ENCODE measurements at places on chromosomes 6 and 20.

DNA sequence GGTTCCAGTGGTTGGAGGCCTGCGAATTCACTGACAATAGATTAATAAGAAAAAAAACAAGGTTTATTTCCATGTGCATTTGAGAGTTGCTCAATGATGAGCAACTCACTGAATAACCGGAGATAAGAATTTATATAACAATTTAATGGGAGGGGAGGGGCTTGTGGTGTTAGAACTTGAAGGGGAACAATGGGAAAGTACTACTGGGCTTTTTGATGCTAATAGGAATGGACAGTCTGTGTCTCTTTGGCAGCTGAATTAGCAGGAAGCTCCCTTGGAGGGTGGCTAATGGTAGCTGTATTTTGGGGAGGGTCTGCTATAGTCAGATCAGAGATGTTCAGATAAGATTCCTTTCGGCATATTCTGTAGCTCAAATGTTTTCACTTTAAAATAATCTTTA is 62.4 kb upstream of the GMDS start:
- no peak for DNase-seq

GRCh38 chr20:46774236-46774635 is 64.8 kb downstream of the SLC2A10 start:
- no peak for DNase-seq

GRCh38 chr6:24431045-24431451 is 28.3 kb downstream of the MRS2 start:
- no peak for DNase-seq

DNA sequence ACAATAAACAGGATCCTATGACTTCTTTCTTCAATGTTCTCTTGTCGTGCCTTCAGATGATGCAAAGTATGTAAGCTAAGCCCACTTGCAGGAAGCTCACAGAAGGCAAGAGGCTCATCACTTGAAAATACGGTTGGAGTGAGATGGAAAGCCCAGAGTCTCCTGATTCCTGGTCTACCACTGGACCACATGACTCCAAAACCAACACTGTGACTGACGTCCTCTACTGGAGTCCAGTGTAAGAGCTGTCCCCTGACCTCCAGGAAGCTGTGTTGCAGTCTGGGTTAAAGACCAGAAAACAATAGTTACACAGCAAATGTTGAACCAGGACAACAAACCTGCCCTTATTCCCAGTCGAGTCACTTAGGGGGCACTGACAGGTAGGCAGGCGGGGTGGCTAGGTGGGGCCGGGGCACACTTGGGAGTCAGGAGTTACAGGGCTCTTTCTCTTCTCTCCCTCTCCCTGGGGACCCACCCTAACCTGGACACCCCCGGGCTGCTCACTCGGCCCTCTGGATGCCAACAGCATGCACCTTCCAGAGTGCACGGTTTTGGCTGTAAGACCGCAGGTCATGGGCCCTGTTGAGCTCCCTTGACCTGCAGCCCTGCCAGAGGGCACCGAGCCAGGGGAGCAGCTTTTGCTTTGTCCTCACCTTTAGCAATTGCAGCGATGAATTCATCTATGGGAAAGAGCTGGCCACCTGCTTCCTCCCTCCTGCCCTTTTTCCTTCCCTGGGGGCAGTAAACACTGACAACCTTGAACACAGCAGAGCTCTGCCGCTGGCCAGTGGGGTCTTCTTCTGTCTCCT is 7.4 kb downstream of the PCK1 start:
- DNase-seq: no peak

- no peak for DNase-seq
Measured at GRCh38 chr6:139549561-139550070, 175.2 kb upstream of the CITED2 start.

DNA sequence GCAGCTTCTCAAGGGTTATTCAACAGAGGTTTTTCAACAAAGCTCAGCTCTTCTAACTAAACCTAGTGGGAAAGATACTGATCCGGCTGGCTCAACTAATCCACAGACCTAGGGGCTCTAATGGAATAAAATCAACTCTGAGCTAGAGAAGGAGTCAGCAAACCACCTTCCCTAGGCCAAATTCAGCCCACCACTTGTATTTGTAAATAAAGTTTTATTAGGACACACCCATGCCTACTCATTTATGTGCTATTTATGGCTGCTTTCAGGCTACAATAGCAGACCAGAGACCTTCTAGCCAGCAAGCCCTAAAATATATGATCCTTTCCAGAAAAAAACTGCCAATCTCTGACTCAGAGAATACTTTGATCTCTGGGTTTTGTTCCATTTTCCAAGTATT is 6.0 kb upstream of the RAB22A start:
- DNase-seq: no peak

GRCh38 chr6:41439524-41440418 is 104.4 kb downstream of the NCR2 start:
- DNase-seq: no peak

GRCh38 chr6:68633281-68633971 is 1.7 kb upstream of the ADGRB3 start:
- DNase-seq: no peak

DNA sequence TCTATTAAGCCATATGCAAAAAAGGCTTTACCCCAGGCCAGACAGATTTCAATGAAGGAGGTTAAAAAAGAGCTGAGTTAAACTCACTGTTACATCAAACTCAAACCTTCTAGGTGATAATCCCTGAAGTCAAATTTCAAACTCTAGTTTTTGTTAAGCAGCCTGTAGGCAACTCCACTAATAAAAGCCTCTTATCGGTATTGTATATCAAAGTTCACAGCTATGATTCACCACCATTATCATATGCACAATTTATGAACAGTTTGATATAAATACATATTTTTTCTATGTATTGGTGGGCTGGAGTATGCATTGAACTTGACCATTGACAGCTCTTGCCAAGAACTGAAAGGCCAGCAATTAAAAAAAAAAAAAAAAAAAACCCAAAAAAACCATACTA is 308.2 kb downstream of the BTBD3 start:
- DNase-seq: no peak

GRCh38 chr6:46816626-46817025 is 23.4 kb downstream of the MEP1A start:
- no peak for DNase-seq

DNA sequence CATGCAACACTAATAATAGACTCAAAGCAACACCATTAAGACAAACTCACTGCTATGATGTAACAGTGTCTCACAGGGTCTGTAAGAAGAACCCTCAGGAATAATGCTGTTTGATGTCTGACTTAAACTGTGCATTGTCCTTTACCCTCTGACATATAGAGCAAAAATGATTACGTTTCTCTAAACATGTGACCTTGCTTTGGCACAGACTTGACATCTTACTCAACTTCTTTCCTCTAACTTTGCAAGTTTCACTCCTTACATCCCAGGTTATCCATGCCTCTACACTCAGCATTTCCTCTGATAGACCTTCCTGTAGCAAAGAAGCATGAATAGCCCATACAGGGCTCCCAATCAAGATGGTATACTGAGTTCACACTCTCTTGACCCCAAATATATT is 252.7 kb downstream of the UST start:
- no peak for DNase-seq

- DNase-seq: no peak
Measured at GRCh38 chr6:30748851-30749540, 4.6 kb upstream of the IER3 start.

- no peak for DNase-seq
Measured at GRCh38 chr6:137001299-137001976, 43.3 kb downstream of the IL20RA start.

All from esophagus squamous epithelium (tissue), 5 donors.